ENCODE measurements at places on chromosomes 6 and 20.

- DNase-seq: peak; percentile 38
These were observed 306.9 kb downstream of the DHX35 start for GRCh38 chr20:39268981-39269461.

DNA sequence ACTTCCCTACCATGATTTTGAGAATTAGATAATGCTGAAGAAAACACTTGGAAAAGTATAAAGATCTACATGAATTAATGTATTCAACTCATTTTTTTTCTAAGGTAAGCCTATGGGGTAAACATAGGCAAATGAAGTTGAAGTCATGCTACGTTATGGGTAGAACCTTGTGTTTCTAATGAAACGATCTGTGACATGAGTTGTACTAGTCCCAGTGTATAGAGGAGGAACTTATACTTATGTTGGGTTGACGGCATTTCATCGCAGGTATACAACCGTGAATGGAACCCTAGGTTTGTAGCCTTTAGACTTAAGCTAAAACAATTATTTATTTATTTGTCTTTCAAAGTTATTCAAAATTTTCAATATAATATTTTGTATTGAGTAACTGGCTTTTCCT, 2.6 kb downstream of the SLC35F1 start:
- no peak for DNase-seq

- no peak for DNase-seq
These were observed 824.8 kb upstream of the FLRT3 start for GRCh38 chr20:15162079-15162647.

DNA sequence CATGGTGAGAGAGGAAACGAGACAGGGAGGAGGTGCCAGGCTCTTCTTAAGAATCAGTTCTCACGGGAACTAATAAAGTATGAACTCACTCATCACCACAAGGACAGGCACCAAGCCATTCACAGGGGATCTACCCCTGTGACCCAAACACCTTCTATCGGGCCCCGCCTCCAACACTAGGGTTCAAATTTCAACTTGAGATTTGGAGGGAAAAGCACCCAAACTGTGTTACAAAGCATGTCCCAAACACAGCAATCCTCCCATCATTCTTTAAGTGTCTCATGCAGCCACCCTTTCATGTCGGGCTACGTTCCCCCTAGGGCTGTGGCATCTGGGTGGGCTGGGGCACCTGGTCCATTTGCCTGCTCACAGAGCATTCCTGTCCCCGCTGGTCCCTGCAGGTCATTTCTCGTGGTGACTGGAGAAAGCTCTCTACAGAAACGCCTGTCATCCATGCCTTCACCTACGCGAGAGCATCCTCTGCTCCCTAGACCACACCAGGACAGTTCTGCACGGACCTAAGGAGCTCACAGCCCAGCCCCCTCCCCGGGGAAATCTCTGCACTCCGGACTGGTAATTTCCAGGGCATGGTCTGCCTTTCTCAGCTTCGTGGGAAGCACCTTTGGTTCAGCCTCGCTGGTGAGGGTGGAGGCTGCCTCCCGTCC, 79.6 kb downstream of the TTLL2 start:
- DNase-seq: no peak

DNA sequence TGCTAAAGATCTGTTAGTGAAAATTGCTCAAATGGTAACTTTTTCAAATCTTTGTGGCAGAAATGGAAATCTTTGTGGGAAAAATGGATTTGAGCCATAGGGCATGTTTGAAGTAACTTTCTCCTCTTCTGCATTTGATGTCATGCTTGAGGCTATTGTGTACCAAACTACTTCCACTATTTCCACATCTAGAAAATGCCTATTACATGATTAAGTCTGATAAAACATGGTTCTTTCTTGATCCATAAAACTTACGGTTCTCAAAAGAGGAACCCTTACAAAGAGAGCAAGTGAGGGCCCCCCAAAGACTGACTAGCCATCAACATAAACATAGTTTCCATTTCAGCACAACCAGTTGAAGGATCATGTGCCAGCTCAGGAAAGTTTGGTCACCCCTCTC, 150.6 kb downstream of the NFATC2 start:
- no peak for DNase-seq

- DNase-seq: no peak
These were observed 4.2 kb downstream of the GPR31 start for GRCh38 chr6:167153521-167153959.

- DNase-seq: no peak
These were observed 41.0 kb upstream of the GCNT2 start for GRCh38 chr6:10479939-10480700.

- DNase-seq: no peak
These were observed 7.3 kb upstream of the DSP start for GRCh38 chr6:7534192-7534591.

- DNase-seq: no peak
These were observed 26.4 kb downstream of the CSNK2A1 start for GRCh38 chr20:517221-517620.

DNA sequence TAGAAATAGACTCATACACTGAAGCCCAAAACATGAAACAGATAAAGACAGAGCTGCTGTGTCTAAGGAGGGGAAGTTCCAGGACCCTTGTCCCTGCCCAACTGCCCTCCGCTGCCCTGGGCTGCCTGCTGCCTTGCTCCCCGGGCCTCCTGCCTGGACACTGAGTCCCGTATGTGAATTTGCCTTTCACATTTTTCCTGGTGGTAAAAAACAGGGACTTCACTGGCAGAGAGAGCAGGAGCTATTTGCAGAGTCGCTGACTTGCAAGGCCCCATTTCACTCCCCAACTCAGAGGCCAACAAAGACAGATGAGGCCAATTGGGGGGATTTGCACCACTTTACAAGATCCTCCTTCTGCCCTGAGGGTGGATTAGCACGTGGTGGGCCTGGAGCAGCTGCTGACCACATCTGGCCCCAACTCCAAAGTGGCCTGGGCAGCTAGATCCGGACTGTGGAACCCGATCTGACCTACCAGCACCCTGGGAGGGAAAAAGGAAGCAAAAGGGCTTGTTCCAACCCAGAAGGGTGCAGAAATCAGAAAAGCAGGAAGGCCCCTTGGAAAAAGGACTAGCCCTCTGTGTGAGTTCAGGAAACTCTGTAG, 61.4 kb downstream of the NOL4L start:
- no peak for DNase-seq

DNA sequence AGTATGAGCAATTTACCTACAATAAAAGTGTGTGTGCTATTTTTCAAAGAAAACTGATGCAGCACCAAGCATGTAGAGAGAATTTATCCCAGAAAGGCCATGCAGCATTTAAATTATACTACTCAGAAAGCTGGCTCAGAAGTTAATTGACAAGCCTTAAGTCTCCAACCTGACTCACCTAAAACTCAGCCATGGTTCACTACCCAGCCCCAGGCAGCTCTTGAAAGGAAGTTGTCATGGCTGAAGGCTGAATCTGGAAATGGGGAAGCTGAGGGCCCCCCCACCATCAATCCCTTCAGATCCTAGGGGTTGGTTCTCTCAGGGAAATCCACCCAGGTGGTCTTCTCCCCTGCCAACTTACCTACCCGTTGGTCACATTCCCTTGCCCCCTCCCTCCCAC, 19.7 kb downstream of the PPIL6 start:
- no peak for DNase-seq

DNA sequence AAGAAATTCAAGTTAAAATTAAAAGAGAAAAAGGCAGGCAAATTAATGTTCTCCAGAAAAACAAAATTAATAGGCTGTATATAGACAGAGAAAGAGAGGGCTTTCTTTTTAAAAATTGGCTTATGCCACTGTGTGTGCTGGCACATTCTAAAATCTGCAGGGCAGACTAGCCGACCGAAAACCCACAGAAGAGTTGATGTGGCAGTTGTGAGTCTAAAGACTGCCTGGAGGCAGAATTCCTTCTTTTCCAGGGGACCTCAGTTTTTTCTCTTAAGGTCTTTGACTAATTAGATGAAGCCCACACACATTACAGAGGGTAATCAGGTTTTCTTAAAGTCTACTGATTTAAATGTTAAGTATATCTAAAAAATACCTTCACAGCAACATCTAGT, 85.7 kb downstream of the GJA1 start:
- no peak for DNase-seq

GRCh38 chr6:82741996-82742385, 323.6 kb downstream of the UBE3D start:
- no peak for DNase-seq

DNA sequence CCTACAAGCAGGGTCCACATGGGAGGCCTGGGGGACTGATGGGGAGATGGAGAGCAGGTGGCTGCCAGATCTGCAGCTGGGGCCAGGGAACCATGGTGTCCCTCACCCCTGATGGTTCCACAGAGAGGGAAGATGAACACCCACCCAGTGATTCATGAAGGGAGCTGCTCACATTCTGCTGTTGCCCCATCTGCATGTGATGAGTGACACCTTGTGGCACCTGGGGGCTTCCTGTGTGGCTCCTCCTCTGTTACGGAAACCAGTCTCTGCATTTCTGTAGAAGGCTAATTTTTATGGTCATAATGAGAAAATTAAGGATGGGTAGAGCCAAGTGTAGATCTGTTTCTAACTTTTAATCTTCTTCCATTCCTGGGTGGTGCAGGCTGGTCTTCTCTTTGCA, 217.1 kb downstream of the SMOC2 start:
- no peak for DNase-seq

- no peak for DNase-seq
These were observed 32.0 kb downstream of the POM121L2 start for GRCh38 chr6:27280064-27280539.

GRCh38 chr6:130859161-130859867, 32.1 kb downstream of the SMLR1 start:
- DNase-seq: no peak

DNA sequence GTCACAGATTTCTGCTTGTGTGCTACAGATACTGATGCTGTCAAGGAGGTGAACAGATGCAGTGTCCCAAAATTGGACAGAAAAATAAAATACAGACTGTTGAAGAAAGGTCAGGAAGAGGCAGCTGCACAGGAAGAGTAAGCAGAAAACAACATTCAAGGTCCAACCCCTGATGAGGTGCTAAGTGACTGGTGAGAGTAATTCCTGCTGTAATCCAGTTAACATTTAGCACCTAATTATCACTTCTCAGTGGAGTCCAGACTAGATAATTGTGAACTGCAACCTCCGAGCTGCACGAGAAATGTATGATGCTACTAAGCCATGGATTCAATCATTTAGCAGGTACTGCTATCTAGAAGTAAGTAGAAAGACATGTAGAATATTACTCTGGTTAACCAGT, 36.3 kb upstream of the NRSN1 start:
- DNase-seq: no peak

GRCh38 chr6:29474996-29475395, 12.8 kb downstream of the MAS1L start:
- no peak for DNase-seq

DNA sequence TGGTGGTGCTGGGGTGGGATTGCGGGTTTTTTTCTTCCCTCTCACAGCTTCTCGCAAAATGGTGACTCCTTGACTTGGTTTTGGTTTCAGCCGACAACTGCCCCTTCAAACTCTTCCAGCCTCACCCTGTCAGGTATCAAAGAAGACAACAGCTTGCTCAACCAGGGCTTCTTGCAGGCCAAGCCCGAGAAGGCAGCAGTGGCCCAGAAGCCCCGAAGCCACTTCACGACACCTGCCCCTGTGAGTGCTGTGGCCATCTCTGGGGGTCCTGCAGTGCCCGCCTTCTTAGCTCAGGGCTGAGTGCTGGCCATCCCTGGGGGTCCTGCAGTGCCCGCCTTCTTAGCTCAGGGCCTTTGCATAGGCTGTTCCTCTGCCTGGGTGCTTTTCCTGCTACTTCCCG, 11.8 kb downstream of the GTSF1L start:
- DNase-seq: no peak

DNA sequence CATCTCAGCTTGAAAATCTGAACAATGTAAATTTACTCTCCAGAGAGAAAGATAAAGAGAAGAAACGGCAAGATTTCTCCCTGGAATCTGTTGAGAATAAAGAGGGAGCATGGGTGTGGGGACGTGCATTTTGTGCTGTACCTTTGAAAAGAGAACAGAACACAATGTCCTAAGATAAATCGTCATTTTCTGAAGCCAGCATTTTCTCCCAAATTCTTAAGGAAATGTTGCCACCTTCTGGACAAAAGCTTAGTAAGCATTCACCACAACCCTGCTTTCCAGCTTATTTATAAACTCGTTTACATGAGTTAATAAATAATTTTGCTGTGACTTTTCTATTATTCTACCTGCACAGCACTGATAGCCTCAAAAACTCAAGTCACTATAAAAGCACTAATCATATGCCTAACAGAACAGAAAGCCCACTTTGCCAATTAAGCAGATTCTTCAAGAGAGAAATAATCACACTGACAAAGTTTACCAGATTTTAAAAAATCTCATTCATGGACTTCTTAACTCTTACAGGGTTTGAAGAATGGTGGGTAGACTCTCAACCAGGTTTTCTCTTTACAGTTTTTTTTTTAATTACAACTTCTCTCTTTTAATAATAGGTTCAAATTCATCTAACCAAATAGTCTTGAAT, 155.8 kb downstream of the MBOAT1 start:
- no peak for DNase-seq

GRCh38 chr6:34319471-34319885, 70.7 kb upstream of the SMIM29 start:
- DNase-seq: no peak

DNA sequence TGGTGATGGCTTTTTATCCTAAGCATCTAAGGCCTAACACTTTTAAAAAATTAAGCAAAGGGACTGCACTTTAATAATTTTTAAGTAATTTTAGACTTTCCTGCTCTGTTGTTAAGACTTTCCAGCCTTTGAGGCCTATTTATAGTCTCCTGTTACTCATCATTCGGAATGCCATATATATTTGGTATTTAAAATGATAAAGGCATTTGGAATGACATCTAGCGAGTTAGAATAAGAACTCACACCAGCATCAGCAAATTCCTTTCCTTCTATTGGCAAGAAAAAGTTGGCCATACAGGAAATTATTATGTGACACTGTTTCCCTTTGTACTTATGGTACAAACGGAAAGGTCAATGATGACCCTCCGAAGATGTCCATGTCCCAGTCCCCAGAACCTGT, 88.1 kb upstream of the STMND1 start:
- no peak for DNase-seq

GRCh38 chr20:53021934-53022333, 49.8 kb downstream of the TSHZ2 start:
- DNase-seq: no peak

- DNase-seq: peak; percentile 55
These were observed 136.7 kb downstream of the HFE start for GRCh38 chr6:26223650-26224546.

DNA sequence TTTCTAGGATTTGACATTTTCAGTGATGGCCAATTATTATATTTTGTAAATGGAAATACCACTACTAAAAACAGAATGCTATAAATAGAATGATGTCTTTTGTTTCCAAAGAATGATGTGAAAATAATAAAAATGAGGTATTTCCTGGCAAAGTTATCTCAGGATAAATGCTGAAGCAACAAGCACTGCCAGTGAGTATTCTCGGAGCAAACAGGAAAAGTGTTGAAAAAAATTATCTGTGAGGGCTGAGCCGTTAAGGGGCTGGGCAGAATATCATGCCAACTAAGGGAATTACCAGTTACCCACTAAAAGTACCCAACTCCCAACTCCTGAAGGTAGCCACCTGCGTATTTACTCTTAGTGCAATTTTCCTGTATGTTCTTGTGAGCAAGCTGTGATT, 23.6 kb upstream of the SCAF8 start:
- no peak for DNase-seq
